ENCODE measurements at places on chromosomes 6 and 20. TPM values are rescaled to one million over a fixed set of nuclear protein-coding genes. Genes with fewer than 3 reads are reported as not detected.
A peak's percentile ranks its signal among the peaks of the same experiment; 100 is the strongest.

GRCh38 chr6:148037496-148037895 lies 305.1 kb upstream of the SASH1 start:
- no peaks in the 10 kb centered on the region for H3K4me1 ChIP-seq
- no peak overlapping the region for H3K27ac ChIP-seq
- DNase-seq: no peak

Gene SLC52A3
- total RNA-seq: 0.33 TPM

Gene SLC17A3
- total RNA-seq: 0.36 TPM

DNA sequence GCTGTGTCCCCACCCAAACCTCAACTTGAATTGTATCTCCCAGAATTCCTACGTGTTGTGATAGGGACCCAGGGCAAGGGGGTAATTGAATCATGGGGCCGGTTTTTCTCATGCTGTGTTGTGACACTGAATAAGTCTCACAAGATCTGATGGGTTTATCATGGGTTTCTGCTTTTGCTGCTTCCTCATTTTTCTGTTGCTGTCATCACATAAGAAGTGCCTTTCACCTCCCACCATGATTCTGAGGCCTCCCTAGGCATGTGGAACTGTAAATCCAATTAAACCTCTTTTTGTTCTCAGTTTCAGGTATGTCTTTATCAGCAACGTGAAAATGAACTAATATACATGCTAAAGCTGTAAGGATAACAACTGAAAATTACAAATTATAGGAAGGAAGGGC lies 88.3 kb downstream of the CDYL start:
- H3K27me3 ChIP-seq: no peaks in the 10 kb centered on the region
- DNase-seq: no peak
- H3K36me3 ChIP-seq: no peaks in the 10 kb centered on the region
- peak overlapping the region; percentile 74 for H3K27ac ChIP-seq
- H3K4me3 ChIP-seq: no peak overlapping the region
- H3K4me1 ChIP-seq: no peaks in the 10 kb centered on the region

DNA sequence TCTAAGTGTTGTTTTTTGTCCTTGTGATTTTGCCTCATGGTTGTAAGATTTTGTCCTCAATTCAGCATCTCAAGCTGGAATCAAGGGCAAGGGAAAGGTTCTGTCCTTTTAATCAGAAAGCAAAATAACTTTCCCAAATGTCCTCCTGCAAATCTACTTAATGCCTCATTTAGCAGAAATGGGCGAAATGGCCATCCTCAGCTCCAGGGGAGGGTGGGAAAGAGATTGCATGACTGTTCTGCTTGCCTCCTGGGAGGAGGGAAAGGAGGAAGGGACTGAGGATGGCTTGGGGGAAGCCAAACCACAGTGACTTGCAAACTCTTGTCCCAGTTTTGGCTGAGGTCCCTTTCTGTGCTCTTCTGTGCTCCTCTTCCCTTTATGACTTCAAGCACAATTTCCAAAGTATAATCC lies 43.4 kb downstream of the TNFAIP3 start:
- H3K36me3 ChIP-seq: no peaks in the 10 kb centered on the region
- H3K4me1 ChIP-seq: no peaks in the 10 kb centered on the region
- no peak for DNase-seq

GRCh38 chr20:44542890-44543289 lies 21.0 kb upstream of the SERINC3 start:
- no peak overlapping the region for H3K4me3 ChIP-seq
- no peaks in the 10 kb centered on the region for H3K27me3 ChIP-seq
- H3K4me1 ChIP-seq: peaks cover 4% of the 10 kb centered on the region
- no peaks in the 10 kb centered on the region for H3K36me3 ChIP-seq

DNA sequence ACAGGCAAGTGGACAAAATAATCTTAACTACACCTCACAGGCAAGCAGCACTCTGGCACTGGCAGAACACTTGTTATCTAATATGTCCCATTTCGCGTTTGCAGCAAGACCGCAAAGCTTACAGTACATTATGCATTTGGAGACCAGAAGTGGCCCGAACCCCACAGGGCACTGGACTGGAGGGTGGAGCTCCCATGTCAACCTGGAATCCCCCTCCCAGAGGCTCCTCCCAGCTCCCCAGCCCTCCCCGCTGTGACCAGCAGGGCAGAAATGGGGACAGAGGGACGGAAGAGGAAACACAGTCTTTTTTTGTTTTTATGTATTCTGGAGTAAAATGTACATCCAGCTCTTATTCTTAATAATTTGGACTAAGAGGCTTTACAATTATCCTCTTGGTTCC lies 263.7 kb downstream of the SMOC2 start:
- no peaks in the 10 kb centered on the region for H3K36me3 ChIP-seq
- peaks cover 2% of the 10 kb centered on the region for H3K4me1 ChIP-seq
- H3K4me3 ChIP-seq: no peak overlapping the region

Gene MAP7
- 24.1 TPM for total RNA-seq

Gene KCNK5
- total RNA-seq: 11.4 TPM

- H3K4me3 ChIP-seq: peak overlapping the region; percentile 6
- DNase-seq: no peak
- no peaks in the 10 kb centered on the region for H3K36me3 ChIP-seq
- no peaks in the 10 kb centered on the region for H3K27me3 ChIP-seq
Measured at GRCh38 chr6:32176476-32177182, 745 bp upstream of the AGPAT1 start.

Gene OR2B6
- not detected for total RNA-seq
